ENCODE measurements at places on chromosomes 2 and 18.
A peak's percentile ranks its signal among the peaks of the same experiment; 100 is the strongest.

- DNase-seq: no peak
Measured at GRCh38 chr2:6139142-6139541, 447.0 kb downstream of the SOX11 start.

- peak; percentile 77 for DNase-seq
Measured at GRCh38 chr2:68320118-68320641, 431 bp upstream of the CNRIP1 start.

DNA sequence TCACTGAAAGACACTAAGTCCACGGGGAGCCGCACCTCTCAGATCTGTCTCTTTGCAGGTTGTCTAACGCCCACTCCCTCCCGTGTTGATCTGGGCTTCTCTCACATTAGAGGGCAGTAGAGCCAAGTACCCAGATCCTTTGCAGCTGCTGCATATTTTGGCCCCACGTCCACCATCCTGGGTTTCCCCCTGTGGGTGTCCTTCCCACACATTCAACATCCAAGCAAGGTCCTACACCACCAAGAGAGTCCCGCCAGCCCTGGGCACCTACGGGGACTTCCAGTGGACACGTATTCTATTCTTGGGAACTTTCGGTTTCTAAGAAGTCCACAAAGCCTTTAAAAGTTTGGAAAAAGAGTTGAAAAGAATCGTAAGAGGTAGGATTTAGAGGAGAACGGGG, 116.6 kb downstream of the ATL2 start:
- DNase-seq: no peak

DNA sequence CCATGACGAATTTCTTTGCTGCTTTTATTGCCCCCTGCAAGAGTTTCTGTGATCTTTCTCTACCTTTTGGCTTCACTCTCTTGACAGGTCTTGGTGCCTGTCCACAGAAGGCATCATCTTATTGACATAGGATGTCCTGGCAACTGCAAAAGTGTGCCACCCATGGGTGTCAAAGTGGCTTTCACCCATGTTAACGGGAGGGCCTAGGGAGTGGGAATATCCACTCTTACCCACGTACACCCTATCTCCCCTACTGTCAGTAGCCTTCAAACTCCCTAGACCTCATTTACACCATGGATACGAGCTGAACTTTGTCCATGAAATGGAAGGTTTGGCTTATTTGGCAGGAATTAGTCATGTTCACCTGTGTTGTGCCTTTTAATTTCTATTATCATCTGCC, 16.2 kb upstream of the SULT1C3 start:
- DNase-seq: no peak

DNA sequence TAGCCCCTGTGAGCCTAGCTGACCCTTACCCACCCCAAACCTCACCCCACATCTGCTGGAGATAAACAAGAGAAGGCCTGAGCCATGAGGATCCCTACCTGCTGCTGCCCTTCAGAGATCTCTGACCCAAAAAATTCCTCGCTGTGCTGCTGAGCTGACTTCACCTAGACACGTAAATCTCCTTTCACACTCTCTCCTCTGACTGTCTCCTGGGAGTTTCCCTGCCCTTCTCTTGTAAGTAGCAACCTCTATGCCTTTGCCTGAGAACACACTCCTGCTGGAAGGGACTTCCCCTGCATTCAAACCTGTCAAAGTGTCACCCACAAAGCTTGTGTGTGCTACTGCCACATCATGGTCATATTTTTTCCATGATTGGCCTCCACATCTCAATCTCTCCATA, 134.2 kb upstream of the NOL4 start:
- no peak for DNase-seq

DNA sequence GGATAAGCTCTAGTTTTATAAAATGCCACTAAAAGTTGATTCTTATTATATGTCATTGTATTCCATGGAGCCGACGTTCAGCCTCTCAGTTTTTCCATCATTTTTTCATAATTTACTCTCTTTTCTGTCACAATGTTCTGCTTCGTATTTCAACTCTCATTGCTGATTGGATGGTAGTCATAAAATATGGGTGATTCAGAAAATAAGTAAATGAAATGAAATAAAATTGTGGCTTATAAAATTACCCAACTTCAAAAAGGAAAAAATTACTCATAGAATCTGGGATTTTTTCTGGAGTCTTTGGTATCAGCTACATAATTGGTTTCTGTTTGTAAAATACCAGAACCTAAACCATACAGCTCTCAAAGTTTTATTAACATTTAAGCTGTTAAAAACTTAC, 139.7 kb upstream of the ITGA4 start:
- DNase-seq: no peak

DNA sequence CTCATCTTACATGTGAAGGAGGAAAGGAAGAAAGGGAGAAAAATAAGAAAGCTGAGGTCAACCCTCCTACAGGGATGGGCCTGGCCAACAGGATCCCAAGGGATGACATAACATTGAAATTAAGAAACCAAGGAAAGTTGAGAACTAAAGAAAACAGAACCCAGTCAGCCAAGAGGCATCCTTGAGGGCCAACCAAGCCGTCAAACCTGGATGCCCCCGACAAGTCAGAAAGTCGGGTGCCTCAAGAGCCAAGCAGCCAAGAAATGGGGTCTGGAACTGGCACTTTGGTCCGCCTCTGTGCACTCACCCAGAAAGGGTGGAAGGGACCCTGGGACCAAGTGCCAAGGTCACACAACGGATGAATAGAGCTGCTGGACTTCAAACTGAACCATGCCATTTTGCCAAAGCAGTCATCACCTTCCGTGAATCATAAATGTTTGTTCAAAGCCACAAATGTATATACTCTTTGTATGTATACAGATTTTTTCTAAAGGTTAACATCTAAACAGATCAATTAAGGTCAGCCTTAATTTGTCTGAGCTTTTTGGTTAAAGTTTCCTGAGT, 27.0 kb upstream of the PTPN4 start:
- no peak for DNase-seq

DNA sequence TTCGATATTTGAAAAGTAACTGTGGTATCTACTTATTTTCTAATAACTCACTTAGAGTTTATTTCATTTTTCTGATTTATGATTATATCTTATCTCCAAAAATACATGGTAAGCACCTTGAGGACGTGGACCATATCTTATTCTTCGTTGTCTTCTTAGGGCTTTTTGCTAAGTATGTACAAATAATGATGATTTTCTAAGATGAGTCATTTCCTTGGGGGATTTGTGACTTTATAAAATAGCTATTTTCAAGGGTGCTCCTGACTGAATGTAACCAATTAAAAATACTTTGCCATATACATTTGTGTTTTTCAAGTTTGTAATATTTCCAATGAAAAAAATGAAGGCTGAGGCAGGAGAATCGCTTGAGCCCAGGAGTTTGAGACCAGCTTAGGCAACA, 56.3 kb downstream of the GREB1L start:
- DNase-seq: no peak

- no peak for DNase-seq
Measured at GRCh38 chr2:227010433-227010832, 153.6 kb downstream of the COL4A4 start.

DNA sequence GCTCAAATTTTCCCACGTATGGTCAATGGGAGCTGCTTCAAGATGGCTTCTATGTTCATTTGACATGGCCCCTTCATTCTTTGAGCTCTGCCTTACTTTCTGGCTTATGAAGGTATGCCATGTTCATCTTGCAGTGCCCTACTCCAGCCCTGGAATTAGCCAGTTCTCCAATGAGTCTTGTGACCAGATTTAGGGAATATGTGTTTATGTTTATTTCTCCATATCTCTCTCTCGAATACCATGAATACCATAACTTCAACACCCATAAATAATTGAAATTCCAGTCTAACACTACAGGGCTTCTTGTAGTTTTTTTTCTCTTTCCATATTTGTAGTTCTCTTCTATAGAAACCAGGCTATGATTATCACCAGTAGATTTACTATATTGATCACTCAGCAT, 39.7 kb downstream of the EPB41L5 start:
- no peak for DNase-seq

DNA sequence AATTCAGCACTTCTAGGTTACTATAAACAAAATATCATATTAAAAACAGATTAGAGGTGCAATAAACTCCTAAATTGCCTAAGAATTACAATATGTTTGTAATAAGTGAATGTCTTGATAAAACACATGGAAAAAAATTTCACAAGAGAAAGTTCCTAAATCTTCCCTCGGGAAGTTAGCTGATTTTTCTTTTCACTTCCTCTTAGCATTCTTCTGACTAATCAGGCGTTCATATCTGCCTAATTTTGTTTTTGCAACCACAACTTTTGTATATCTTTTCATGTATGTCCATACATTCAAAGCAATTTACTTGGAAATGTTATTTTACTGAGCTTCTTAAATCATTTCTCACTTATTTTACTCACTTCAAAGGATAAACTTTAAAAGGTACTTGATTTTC, 88.5 kb downstream of the RTTN start:
- DNase-seq: no peak

- DNase-seq: no peak
Measured at GRCh38 chr2:113005030-113005509, at the start of gene IL36A. Gene IL36A, plus strand, starts transcription at chr2:113005459. Its CDS starts 413 bp downstream, at chr2:113005872.

DNA sequence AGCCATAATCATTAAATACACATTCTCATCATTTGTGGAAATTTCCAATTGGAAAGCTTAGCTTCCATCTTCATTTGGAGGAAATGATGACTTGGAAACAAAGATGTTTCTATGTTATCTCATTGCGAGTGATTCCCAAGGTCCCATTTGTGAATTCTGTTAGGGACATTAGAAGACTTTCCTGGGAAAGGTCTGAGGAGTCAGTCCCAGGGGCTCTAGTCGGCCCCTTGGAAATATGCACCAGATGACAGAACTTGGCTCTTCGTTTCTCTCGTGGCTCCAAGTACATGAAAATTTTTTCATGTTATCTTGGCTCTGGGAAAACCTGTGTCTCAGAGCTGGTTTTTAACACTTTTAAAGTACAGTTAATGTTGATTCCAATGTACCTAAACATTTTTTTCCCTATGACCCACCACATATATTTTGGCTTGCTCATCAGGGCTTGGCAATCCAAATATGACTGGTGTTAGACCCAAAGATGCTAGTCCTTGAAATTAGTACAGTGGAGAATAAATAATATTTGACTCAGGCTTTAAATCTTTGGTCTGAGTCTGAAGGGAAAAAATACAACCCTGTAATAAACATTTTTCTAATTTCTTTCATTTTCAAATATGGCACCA, 15.4 kb upstream of the CAVIN2 start:
- DNase-seq: no peak
